ENCODE measurements at places on chromosomes 3 and 15.

DNA sequence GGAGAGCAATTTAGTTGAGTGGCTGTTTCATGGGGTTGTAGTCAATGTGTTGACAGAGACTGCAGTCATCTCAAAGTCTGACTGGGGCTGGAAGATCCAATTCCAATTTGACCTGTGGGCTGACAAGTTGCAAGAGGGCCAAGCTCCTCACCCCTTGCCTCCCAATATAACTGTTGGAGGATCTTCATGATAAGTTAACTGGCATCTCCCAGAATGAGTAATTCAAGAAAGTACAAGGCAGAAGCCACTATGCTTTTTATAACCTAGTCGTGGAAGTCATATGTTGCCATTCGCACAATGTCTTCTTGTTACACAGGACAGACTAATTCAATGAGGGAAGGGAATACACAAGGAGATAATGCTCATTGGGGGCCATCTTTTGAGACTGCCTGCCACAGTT lies 29.1 kb downstream of the GPR15 start:
- DNase-seq = no peak

GRCh38 chr3:13857702-13858380 lies 22.0 kb downstream of the WNT7A start:
- no peak for DNase-seq

- no peak for DNase-seq
Measured at GRCh38 chr3:66465587-66465986, 35.2 kb downstream of the LRIG1 start.

DNA sequence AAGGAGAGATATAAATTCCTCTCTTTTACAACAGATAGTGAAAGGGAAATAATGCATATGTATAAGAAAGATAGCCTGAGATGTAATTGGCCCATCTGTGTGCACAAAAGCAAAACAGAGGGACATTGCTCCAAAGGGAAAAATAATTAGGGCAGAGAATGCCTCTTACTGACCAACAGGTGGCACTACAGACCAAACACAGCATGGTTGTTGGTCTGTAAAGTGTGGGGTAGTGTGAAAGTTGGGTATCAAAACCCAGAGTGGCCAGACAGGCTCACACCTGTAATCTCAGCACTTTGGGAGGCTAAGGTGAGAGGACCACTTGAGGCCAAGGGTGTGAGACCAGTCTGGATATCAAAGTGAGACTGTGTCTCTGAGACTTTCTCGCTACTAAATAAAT lies 4.5 kb upstream of the TLNRD1 start:
- DNase-seq = no peak

- no peak for DNase-seq
Measured at GRCh38 chr3:162096874-162097273, 600.3 kb downstream of the OTOL1 start.

GRCh38 chr15:34804113-34804512 lies 8.8 kb upstream of the ACTC1 start:
- DNase-seq = no peak

DNA sequence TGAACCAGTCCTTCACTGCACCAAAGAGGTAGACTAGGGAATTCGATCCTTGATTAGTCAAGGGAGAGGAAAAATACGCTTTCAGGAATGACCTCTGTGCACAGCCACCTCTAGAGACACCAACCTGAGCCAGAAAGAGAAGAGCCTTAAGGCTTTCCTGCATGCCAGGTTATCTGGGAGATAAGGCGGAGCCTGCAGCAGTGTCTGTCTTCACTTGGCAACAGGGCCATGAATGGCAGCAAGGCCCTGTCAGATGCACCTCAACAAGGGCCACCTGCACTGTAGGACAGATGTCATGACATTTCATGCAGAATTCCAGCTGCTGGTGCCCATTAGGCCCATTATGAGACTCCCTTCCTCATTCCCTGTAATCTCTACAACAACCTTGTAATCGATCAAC lies 88.1 kb downstream of the MEX3B start:
- DNase-seq = no peak

DNA sequence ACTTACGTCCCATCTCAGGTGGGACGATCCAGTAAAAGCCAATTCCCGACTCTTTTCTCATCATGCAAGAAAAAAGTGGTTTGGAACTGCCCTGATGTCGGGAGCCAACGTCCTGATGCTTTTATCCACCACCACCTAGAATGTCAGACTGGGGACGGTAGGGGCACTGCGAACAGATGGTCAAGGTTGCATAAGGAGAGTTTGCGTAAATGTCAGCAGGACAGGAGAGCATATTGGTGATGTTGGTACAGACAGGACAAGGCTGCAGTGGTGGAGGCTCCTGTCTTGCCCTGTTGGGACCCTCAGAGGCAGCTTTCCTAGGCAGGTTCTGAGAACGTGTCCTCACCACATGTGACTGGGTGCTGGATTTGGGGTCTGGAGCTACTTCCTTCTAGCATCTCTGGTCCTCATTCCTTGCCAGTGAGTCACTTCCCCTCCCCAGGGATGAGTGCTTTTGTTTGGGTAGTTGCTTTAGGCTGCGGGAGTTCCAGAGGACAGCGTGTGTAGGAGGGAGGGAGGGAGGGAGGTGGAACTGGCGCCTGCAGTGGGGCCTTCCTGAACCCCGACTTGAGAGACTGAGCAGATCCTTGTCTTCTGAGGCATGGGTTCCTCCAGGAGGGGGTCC lies 21.0 kb downstream of the THSD4 start:
- no peak for DNase-seq

DNA sequence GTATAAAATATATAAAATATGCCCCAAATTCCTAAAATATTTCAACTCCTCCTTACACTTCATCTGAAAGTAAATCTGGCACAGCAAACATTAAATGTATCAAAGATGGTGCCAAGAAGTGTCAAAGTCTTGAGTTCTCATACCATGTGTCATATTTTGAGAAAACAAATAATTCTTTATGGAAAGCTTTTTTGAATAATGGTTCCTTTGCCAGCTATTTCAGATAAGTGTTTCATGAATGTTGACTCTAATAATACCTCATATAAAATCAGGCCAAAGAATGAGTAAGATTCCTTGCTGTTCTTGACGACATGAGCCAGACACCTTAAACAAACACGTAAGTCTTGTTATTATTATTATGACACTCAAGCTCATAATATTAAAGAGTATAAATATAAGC lies 30.3 kb upstream of the ZNF385D start:
- DNase-seq = no peak

DNA sequence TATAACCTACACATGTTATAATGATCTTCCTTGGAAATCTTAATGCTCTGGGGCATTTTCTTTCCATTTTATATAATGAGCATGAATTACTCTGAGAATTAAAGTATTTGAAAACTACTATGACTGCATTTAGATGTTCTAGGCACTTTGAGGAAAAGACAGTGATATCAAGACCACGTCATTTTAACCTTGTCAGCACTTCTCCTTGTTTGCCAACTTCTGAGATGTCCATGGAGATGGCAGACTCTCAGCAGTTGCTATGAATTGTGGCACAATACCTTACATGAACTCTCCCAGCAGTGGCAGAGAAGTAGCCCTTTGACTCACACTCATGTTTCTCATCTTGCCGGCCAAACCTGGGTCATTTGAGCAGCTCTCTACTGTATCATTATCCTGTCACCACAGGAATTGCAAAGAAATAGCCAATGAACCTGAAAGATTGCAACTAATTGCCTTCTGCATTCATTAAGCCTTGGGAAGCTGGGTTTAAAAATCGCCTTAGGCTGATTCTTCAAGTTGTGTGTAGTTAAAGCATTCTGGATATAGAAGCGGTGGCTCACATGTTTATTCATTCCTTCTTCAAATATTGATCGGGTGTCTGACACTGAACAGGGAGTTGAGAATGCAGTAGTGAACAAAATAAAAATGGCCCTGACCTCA lies 272.2 kb upstream of the CFAP20DC start:
- DNase-seq = no peak

GRCh38 chr3:114207768-114208167 lies 28.9 kb upstream of the DRD3 start:
- DNase-seq = no peak

- DNase-seq = no peak
Measured at GRCh38 chr3:103644450-103644849, 1209.6 kb downstream of the ZPLD1 start.

DNA sequence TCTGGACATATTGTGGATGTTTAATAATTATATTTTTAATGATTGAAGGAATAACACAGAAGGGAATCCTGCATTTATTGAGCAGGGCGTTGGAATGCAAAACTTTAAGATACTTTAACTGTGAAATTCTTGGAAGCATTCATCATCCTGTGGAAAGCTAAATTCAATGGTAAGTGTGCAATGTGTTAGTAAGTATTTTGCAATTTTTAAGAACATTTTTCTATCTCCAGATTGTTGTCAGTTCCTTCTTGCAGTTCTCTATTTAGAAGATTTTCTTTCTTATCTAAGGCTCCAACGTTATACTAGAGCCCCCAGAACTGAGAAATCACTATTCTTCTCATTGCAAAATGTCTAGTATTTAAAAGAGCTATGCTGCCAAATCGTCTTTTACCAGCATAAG lies 132.2 kb upstream of the TSC22D2 start:
- DNase-seq = no peak

DNA sequence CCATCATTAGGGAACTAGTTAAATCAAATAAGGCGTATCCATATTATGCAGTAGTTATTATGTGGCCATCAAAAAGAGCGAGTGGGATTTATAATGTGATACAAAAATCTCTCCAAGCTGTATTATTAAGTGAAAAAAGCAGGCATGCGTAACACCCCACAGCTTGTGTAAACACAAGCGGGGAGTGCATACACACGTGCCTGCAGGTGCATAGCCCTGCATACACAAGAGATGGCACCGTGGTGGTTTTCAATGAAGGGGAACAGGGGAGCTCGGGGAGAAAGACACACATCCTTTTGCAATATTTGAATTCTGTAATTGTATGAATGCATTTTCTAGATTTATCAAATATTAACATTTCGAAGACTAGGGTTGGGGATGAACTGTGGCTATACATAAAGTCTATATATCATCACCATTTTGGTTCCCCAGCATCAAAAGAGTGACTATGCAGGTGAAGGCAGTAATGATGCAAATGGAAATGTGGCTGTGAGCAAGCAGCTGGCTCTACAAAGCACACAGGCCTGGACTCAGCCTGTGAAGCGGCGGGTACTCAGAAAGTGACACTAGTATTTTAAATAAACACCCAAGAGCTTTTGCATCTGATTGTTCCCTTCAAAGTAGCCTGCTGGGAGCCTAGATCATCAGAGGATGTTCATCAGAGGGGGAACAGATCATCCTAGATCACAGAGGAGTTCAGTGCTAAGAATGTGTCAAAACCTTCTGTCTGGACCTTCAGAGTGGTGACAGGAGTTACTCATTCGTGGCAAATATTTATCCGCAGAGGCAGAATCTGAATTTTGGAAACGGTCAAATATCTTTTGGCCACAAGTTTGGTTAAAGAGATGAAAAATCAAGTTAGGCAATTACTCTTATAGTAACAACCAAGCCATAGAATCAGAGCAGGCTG lies 9.4 kb upstream of the KIF7 start:
- DNase-seq = no peak

DNA sequence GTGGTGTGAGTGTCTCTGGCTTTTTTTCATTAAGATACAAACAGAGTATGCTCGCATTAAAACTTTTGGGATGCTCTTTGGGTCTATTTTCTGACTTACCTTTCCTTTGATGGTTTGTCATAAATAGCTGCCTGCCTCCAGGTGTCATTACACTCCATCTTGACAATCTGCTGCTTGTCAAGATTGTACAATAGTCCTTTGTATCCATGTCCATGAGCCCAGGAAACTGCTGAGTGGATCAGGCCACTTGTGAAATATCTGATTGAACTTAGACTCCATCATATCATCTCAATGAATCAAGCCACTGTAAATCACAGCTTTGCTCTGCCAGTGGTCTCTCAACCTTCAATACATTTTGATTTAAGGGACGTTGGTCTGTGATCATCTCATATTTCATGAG lies 135.2 kb downstream of the ECT2 start:
- DNase-seq = no peak

GRCh38 chr3:41753651-41754050 lies 208.3 kb downstream of the ULK4 start:
- no peak for DNase-seq

GRCh38 chr3:165852711-165853110 lies 15.5 kb upstream of the BCHE start:
- DNase-seq = no peak

- DNase-seq = no peak
Measured at GRCh38 chr3:150497956-150498355, 48.3 kb downstream of the SERP1 start.

DNA sequence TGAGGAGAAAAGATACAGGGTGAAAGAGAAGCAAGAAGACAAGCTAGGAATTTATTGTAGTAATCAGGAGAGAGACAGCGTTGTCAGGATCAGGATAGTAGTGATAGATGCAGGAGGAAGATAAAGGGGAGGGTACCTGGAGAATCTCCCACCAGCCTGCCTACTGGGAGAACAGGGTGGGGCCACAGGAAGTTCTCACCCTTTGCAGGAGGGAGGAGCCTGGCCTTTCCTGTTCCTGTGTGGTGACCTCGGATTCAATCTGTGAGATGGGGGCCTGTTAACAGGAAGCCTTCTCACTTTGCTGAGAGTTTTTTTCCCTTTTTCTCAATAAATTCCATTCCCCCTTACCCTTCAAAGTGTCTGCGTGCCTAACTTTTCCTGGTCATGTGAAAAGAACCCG lies 37.6 kb downstream of the GMPS start:
- DNase-seq = no peak

GRCh38 chr3:187181454-187182170 lies 15.7 kb upstream of the RTP1 start:
- DNase-seq = no peak

DNA sequence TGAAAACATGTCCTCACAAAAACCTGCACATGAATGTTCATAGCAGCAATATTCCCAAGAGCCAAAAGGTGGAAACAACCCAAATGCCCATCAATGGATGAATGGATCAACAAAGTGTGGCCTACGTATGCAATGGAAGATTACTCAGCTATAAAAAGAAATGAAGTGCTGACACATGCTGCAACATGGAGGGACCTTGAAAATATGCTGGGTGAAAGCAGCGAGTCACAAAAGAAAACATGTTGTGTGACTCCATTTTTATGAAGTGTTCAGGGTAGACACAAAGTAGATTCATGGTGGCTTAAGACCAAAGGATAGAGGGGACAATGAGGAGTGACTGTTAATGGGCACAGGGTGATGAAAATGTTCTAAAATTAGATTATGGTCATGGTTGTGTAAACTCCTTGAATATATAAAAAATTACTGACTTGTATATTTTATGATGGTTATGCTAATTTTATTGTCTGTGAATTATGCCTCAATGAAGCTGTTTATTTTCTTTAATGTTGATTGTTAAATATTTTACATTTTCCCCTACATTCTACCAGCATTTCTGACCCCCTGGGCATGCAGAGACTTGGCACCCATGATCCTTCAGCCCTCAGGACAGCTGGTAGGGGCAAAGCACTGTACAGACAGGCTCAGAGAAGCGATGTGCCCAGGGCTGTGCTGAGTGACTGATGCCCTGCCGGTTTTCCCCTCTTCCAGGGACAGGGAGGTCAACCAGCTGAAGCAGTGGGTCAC lies 37.8 kb downstream of the CFAP100 start:
- no peak for DNase-seq

- DNase-seq = no peak
Measured at GRCh38 chr3:193499136-193499770, 55.4 kb downstream of the ATP13A4 start.

Data from hepatocyte (in vitro differentiated cells).